ENCODE measurements at places on chromosomes 11 and 22.

- no peak for DNase-seq
These were observed 288.6 kb upstream of the SORL1-AS1 start for GRCh38 chr11:121741351-121741760.

- DNase-seq: no peak
These were observed 31.4 kb upstream of the TTC12 start for GRCh38 chr11:113282898-113283437.

GRCh38 chr11:19345519-19345847, 104.7 kb upstream of the E2F8 start:
- no peak for DNase-seq

DNA sequence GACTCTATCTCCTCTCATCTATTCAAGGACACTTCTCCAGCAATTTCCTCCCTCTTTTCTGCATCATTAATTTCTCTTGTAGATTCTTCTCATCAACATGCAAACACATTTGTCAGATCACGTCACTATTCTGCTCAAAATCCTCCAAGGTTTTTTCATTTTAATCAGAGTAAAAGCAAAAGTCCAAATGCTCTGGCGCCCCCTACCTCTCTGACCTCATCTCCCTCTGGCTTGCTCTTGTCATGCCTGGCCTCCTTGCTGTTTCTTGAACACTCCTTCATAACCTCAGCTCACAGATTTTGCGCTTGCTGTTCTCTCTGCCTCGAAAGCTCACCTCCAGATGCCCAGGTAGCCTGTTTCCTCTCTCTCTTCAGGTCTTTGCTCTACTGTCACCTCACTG, 22.4 kb downstream of the RTCB start:
- DNase-seq: no peak

GRCh38 chr11:45451766-45452440, 165.8 kb upstream of the SYT13 start:
- no peak for DNase-seq

GRCh38 chr11:58330861-58331260, 28.0 kb downstream of the OR5B17 start:
- no peak for DNase-seq

- DNase-seq: peak; percentile 73
These were observed 24.2 kb downstream of the TSKU start for GRCh38 chr11:76807206-76807875.

Data from NCI-H2227 treated with DMSO at 0.1 percent for 48 hours (cell line).